ENCODE measurements at places on chromosomes 4 and X. TPM values are rescaled to one million over a fixed set of nuclear protein-coding genes. Genes with fewer than 3 reads are reported as not detected.

AKAP14 gene
- not detected for total RNA-seq

PABPC1L2B gene
- total RNA-seq: not detected

F11 gene
- not detected for total RNA-seq

TLR3 gene
- 10.6 TPM for total RNA-seq

DNA sequence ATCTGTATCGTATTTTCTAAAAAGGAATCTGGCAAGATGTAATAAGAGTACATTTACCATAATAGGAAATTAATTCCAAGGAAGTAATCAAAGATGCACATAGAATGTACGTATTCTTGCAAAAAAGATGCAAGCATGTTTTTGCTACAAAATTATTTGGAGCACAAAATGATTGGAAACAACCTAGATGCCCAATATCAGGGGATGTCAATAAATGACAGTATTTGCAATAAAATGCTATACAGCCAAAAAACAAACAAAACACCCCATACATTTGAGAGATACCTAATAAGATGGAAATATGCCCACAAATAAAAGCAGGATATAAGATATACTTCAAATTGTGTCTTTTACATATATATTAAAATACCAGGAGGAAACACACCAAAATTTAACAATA is 29.3 kb upstream of the MAML3 start:
- no peaks in the 10 kb centered on the region for H3K27me3 ChIP-seq
- no peak overlapping the region for H3K4me3 ChIP-seq
- DNase-seq: no peak
- H3K27ac ChIP-seq: no peak overlapping the region

- H3K27me3 ChIP-seq: no peaks in the 10 kb centered on the region
- H3K4me1 ChIP-seq: no peaks in the 10 kb centered on the region
- DNase-seq: no peak
- H3K36me3 ChIP-seq: no peaks in the 10 kb centered on the region
- no peak overlapping the region for H3K27ac ChIP-seq
- no peak overlapping the region for H3K4me3 ChIP-seq
Observed at GRCh38 chrX:135087867-135088266, 32.5 kb downstream of the ETDB start.

DNA sequence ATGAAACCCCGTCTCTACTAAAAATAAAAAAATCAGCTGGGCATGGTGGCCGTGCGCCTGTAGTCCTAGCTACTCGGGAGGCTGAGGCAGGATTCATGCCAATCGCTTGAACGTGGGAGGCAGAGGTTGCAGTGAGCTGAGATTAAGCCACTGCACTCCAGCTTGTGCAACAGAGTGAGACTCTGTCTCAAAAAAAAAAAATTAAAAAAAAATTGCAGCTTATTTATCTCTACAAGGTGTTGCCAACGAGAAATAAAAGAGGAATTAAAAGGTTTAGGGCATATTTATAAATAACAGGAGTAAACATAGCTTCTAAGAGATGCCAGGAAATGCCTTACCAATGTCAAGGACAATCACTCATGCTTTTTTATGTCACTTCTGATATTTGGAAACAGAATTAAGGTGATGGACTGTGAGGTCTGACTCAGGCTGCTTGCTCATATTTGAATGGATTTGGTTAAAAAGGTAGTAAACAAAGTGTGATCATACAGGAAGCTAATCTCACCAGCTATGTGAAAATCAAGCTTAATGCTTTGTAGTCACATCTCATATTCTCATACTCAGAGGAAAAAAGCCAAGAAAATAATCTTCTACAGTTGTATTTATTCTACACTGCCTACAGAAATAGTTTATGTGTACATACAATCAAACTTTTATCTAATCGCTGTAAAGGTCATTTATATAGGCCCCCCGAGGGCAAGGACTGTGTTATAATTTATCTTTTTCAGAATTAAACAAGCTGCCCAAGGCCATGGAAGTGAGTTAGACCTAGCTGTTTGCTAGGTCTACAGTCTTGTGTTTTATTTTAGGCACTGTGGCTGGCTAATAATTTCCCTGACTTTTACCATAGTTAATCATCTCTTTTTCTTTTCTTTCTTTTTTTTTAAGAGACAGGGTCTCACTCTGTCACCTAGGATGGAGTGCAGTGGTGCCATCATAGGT is 61.1 kb upstream of the RBMX start:
- no peak overlapping the region for H3K27ac ChIP-seq
- no peaks in the 10 kb centered on the region for H3K4me1 ChIP-seq
- H3K27me3 ChIP-seq: no peaks in the 10 kb centered on the region
- H3K4me3 ChIP-seq: no peak overlapping the region
- DNase-seq: no peak

GRCh38 chrX:139234898-139235297 is 295.6 kb upstream of the F9 start:
- no peak for DNase-seq
- H3K36me3 ChIP-seq: no peaks in the 10 kb centered on the region
- H3K27ac ChIP-seq: no peak overlapping the region
- H3K4me1 ChIP-seq: no peaks in the 10 kb centered on the region
- H3K4me3 ChIP-seq: no peak overlapping the region
- H3K27me3 ChIP-seq: no peaks in the 10 kb centered on the region
